ENCODE measurements at places on chromosomes 3 and 15.

- no peak for DNase-seq
These were observed 216.0 kb upstream of the ZBTB20 start for GRCh38 chr3:115363071-115363470.

DNA sequence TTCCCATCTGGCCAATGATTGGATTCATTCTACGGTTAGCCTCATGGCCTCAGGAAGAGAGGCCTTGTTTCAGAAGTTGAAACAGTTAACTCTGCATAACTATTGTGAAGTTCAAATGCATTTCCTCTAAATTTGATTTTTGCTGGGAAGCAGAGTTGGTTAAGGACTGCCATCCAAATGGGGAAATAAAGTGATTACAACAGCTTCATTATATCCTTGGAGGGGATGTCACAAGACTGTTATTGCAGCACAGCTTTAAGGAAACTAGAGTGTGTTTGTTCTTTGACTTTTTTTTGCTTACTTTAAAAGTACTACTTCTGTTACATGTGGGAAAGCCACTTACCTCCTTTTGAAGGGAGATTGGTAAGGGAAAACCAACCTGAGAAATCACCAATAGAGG lies 164.8 kb downstream of the AKAP13 start:
- no peak for DNase-seq

DNA sequence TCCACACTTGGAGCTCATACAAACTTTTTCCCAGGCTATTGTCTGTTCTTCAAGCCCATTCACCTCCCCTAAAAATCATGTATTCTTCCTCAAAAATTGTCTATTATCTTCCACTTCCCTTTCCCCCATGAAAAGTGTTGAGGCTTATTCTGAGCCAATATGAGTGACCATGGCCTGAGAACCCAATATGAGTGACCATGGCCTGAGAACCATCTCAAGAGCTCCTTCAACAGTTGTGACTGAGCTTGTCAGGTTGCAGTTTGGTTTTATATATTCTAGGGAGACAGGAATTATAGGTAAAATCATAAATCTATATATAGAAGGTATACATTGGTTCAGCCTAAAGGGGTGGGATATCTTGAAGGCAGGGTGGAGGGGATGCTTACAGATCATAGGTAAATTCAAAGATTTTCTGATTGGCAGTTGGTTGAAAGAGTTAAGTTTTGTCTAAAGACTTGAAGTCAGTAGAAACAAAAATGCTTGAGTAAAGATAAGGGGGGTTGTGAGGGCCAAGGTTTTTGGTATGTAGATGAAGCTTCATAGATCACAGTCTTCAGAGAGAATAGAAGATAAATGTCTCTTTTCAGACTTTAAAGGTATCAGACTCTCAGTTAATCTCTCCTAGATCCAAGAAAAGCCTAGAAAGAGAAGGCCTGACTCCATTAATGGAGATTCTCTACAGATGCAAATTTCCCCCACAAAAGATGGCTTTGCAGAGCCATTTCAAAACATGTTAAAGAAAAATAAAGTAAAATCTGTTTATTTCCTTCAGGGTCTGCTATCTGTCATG lies 95.8 kb downstream of the TGFBR2 start:
- DNase-seq: no peak

GRCh38 chr3:197599089-197599765 lies 43.5 kb upstream of the BDH1 start:
- DNase-seq: peak; percentile 73

GRCh38 chr3:72891053-72891855 lies 3.4 kb downstream of the GXYLT2 start:
- no peak for DNase-seq

DNA sequence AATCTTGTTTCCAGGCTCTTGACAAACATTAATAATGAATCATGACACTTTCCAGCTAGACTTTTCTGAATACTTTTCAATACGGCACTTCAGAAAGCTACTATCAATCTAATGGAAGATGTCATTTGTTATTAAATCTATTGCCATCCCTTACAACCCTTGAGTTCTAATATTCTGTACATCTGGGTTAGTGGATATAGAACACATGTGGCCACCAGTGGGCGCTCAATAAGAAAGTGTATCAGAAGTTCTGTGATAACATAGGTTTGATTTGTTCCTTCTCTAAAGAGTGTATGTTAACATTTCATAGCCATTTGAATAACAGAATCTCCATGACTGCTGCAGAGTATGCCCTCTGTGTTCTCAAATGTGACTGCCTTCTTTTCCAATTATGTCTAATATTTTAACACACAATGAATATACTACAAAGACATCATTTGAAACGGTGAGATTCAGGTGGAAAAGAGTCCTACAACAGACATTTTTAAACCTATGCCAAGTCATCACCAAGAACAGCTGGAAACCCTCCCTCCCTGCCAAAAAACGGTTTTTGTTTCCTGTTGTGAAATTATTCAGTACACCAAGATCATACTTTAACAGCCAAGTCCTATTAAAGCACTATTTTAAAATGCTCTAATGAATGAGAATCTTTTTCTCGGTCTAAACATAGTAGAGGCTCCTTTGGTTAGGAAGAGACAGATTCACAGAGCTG lies 22.2 kb downstream of the ALDH1A2 start:
- no peak for DNase-seq

- no peak for DNase-seq
These were observed 229.3 kb downstream of the RORA start for GRCh38 chr15:60999771-61000170.

DNA sequence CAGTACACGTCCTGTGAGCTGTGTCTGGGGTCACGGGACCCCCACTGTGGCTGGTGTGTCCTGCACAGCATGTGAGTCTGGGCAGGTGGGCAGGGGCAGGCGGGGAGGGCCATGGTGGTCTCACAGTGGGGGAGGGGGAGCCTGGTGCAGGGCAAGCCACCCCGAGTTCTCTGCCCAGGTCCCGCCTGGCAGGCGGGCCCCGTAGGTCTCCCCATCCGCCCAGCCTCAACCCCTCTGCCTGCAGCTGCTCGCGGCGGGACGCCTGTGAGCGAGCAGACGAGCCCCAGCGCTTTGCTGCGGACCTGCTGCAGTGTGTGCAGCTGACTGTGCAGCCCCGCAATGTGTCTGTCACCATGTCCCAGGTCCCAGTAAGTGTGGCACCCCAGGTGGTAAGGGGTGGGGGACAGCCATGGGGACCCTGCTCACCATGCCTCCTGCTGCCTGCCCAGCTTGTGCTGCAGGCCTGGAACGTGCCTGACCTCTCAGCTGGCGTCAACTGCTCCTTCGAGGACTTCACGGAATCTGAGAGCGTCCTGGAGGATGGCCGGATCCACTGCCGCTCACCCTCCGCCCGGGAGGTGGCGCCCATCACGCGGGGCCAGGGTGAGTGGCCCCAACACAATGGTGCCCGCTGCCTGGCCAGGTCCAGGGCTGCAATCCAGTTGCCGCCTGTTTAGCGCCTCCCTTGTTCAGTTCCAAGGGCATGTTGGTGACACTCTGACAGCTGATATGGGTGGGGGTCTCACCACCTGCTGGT lies 21.9 kb downstream of the PLXNA1 start:
- DNase-seq: no peak

- no peak for DNase-seq
These were observed 19.1 kb downstream of the FAM81A start for GRCh38 chr15:59457103-59457502.

DNA sequence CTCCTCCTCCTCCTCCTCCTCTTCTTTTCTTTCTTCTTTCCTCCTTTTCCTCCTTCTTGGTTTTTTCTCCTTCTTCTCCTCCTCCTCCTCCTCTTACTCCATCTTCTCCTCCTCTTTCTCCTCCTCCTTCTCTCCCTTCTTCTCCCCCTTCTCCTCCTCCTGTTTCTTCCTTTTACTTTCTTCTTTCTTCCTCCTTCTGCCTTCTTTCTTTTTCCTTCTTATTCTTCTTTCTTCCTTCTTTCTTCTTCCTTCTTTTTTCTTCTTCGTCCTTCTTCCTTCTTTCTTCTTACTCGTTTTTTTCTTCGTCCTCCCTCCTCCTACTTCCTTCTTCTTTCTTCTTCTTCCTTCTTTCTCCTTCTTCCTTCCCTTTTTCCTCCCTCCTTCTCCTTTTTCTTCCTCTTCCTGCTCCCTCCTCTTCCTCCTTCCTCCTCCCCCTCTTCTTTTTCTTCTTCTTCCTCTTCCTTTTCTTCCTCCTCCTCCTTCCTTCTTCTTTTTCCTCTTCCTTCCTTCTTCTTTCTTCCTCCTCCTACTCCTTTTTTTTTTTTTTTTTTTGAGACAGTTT lies 92.1 kb downstream of the SLMAP start:
- no peak for DNase-seq

- DNase-seq: no peak
These were observed 55.2 kb downstream of the RPL39L start for GRCh38 chr3:187084126-187084525.

GRCh38 chr15:67042551-67043142 lies 22.8 kb upstream of the SMAD3 start:
- no peak for DNase-seq

All from renal pelvis (tissue), 12 donors.